ENCODE measurements at places on chromosomes 3 and 15. TPM values are rescaled to one million over a fixed set of nuclear protein-coding genes. Genes with fewer than 3 reads are reported as not detected.

VIPR1 gene
- 72.3 TPM for total RNA-seq

COL7A1 gene
- total RNA-seq = 356 TPM

DNA sequence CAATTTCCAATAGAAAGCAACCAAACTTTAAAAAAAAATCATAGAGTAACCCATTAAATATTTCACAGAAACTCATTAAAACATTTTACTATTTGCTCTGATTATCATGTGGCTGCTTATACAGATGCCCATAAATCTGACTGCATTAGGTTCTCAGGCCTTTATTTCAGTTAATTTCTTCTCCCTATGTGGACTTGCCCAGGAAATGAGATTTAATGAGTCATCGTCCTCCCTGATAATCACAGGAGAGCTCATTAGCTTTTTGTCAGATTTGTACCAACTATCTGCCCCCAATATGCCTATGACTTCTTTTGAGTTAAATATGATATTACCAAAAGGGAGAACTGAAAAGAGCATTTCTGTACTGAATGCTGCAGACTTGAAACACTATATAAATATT, 168.0 kb downstream of the FOXB1 start:
- DNase-seq = no peak

DNA sequence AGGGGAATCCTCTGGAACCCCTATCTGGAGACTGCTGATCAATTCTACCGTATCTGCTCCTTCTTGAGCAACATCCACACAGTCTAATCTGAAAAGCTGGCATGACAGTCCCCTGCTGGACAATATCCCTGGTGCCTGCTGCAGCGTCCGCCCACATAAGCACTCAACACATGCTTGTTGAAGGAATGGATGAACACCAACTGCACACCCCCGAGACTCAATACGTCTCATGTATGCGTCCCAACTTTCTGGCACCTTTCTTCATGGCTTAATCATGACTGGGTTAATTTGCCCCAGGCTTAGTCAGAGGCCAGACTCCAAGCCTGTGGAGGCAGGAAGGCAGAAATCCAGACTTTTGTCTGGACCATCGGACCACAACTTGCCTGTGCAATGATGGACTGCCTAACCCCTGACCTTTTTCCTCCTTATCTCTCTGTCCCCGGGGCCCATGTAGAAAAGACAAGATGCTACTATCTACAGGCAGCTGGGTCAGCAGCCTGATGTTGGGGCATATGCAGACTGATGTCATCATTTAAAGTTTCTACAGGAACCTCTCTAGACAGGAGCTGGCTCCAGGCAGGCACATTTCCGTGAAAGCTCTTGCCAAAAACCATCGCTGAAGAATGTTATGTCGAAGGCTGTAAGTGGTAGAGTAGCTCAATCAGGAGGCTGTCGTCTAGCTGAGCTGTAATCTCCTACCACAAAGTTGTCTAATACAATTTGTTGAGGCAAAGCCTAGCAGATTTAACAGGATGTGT, 114.1 kb upstream of the TPM1 start:
- no peak for DNase-seq

DNA sequence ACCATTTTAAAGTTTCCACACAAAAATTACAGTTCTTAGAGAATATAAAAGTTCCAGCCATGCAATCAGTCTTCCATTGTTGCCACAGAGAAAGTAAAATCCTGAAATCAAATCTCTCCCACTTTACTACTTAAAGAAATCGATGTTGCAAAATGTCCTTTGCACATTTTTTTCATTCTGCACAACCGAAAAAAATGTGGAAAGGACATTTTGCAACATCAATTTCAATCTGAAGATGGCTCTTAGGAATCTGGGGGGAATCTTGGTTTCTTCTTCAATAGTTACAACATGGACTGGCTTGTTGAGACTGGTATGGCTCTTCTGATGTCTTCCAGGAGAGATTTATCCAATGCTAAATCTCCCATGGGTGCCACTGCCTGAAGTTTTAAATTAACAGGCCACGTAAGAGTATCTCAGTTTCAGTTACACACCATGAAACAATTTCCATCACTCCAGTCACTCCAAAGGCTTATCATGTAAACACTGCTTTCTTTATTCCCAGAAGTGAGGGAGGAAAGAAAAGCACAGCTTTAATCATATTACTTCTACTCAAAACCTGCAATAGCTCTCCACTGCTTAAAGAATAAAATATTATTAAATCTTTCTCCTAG, 55.8 kb upstream of the CTNNB1 start:
- no peak for DNase-seq

DNA sequence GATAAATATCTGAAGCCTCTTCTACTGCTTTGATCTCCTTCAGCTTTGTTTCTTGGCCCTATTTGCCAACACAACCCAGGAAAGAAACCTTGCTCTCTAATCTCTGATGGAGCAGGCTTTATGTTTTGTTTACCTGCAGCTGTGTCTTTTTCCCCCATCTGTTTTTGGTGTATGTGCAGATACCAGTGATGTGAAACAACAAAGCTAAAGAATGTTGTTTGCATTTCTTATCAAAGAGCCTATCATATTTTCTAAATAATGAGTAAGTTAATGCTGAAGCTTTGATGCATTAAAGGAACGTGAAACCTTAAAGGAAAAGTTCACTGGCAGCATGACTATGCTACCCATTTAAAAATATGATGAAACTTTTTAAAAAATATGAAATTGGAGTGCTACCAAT, 238.4 kb downstream of the NEK10 start:
- DNase-seq = no peak

GRCh38 chr3:38167591-38167990, 2.3 kb downstream of the OXSR1 start:
- DNase-seq = no peak
